ENCODE measurements at places on chromosomes 6 and 20.

- DNase-seq: no peak
Observed at GRCh38 chr6:6715465-6715864, 126.9 kb downstream of the LY86 start.

- DNase-seq: no peak
Observed at GRCh38 chr20:47795214-47795907, 10.1 kb upstream of the SULF2 start.

DNA sequence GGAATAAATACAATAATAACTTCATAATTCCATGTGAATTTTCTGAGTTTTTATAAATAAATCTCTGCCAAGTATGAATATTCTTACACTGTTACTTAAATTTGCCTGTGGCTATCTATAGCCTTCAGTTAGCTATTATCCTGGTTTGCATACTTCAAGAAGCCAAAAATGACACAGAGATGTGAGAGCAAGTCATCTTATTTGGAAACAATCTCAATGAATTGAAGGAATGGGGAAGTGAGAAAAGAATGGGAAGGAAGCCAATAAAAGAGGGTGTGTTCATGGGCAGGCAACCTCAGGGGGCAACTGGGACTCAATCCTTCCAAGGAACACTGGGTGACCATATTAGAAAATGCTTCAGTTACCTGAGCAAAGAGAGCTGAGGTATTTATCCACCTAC lies 9.9 kb downstream of the HAO1 start:
- DNase-seq: no peak

GRCh38 chr20:11869641-11870040 lies 48.1 kb upstream of the BTBD3 start:
- DNase-seq: no peak

DNA sequence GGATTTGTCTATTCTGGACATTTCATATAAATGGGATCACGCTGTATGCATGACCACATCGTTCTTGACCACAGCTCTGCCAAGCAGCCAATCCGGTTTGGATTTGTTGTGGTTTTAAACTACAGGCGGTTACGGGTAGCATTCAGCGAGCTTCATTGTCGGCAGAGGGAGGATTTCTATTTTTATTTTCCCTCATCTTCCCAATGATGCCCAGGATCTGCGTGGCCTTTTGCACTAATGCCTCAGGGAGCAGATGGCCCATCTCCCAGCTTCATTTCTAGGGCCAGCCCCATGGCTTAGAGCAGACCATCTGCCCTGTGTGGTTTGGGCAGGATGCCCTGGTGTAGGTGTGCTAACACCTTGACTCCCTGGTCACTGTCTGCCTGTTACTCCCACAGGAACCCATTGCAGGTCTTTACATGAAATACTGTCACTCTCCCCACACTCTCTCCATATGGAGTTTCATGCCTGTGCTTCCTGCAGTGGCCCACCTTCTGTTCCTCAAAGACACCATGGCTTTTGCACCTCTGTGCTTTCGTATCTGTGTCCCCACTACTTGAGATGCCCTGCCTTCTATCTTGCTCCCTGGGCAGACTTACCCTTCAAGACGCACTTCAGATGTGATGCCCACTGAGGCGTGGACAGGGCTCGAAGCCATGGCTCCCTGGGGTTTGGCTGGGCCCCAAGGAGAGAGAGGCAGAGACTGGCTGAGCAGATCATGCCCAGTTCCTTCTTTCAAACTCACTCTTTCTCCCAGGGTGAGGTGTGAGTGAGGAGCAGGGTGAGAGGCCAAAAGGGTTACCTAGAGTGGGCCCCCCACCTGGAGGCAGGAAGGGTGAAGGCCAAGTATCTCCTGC lies 26.0 kb downstream of the SDCBP2 start:
- DNase-seq: peak; percentile 27

- no peak for DNase-seq
Observed at GRCh38 chr6:80335121-80335531, 228.7 kb downstream of the BCKDHB start.

DNA sequence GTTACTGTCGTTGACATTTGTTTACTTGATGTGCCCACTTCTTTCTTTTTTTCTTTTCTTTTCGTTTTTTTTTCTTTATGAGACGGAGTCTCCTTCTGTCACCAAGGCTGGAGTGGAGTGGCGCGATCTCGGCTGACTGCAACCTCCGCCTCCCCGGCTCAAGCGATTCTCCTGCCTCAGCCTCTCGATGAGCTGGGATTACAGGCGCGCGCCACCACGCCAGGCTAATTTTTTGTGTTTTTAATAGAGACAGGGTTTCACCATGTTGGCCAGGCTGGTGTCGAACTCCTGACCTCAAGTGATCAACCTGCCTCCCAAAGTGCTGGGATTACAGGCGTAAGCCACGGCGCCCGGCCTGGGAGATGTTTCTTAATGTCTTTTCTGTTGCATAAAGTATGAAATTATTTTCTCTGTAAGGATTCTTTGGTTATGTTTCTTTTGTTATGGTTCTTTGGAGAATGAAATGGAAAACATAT lies 33.3 kb upstream of the PRSS16 start:
- peak; percentile 33 for DNase-seq

- peak; percentile 40 for DNase-seq
Observed at GRCh38 chr6:135390458-135390857, 107.1 kb downstream of the AHI1 start.

- DNase-seq: no peak
Observed at GRCh38 chr6:47629954-47630353, 68.4 kb upstream of the ADGRF4 start.

DNA sequence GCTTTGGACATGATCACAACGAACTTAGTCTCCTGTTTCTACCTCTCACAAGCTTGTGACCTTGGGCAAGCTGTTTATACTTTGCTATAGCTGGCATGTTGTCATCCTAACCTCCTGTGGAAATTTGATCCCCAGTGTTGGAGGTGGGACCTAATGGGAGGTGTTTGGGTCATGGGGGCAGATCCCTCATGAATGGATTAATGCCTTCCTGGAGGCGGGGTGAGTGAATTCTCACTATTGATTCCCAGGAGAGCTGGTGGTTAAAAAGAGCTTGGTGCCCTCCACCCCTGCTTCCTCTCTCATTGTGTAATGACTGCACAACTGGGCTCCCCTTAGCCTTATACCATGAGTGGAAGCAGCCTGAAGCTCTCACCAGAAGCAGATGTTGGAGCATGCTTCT lies 228.9 kb downstream of the HIVEP2 start:
- DNase-seq: no peak

DNA sequence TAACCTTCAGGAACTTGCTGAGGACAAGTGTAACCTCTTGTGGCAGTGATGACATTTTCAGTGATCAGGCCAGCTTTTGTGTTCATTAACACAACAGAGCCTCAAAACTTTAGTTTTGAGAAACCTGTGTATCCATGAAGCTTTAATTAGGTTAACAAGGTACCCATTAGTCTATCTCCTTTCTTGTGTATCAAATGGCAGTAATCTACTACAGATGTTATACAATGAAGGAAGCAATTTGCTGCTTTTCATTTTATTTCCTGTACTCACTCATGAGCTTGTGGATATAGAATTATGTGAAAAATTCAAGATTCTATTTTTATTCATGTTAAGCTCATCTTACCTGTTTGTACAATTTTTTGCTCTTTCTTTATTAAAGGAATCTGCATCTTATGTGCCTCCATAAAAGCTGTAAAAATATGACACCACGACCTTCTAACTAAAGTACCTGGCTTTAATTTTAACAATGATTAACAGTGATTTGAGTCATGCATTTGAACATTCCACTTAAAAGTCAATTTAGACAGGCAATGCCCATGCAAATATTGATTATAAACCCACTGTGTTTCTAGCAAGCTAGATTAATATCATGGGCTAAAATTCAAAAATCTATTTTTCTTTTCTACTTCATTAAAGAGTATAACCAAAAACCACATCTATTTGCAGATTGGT lies 897.3 kb downstream of the KIF16B start:
- no peak for DNase-seq

GRCh38 chr6:35142588-35143569 lies 1.7 kb upstream of the TCP11 start:
- DNase-seq: no peak

DNA sequence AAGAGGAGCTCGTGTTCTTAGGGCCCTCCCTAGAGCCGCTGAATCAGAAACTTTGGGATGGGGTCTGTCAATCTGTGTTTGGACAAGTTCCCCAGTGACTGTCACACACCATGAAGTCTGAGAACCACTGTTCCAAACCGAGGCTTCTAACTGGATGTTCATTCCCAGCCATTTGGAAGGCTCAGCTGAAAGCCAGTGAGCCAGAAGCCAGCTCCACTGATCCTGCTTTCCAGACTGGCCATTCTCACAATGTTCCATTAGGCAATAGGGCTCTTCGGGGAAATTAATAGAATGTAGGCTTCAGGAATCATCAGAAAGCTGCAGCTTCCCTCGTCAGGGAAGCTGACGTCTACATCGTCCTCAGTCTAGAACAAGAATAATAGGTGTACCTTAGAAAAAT lies 90.8 kb upstream of the QKI start:
- no peak for DNase-seq

DNA sequence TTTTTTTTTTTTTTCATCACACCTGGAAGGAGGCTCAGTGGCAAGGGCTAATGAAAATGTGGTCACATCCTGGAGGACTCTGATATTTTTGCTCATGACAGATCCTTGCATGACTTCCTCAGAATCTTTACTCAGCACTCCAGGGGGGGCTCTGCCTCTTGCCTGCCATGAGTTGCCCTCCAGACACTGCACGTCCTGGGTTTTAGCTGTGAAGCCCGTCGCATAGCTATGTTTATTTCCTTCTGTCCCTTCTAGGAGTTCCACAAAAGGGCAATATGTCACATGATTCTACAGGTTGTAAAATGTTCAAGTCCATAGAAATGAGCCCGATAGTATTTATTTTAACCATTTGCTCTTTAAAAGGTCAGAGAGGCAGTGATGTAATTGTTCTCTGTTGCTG lies 18.2 kb downstream of the MAS1 start:
- no peak for DNase-seq

DNA sequence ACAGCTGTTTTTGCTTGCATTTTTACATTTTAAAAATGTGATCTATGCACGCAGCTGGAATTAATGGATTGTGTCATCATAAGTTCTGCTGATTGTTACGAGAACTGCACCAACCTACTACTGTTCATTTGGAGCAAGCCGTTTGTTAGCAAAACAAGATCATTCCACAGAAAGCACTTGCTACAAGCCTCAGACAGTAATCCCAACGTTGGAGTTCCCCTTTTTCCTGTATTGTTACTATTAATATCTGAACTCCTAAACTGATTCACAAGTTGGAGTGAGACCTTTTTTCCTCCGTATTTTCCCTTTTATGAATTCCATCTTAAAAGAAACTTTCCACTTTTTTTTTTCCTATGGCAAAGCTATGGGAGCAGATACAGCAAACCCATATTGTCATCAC lies 3.5 kb downstream of the TENT5A start:
- no peak for DNase-seq

DNA sequence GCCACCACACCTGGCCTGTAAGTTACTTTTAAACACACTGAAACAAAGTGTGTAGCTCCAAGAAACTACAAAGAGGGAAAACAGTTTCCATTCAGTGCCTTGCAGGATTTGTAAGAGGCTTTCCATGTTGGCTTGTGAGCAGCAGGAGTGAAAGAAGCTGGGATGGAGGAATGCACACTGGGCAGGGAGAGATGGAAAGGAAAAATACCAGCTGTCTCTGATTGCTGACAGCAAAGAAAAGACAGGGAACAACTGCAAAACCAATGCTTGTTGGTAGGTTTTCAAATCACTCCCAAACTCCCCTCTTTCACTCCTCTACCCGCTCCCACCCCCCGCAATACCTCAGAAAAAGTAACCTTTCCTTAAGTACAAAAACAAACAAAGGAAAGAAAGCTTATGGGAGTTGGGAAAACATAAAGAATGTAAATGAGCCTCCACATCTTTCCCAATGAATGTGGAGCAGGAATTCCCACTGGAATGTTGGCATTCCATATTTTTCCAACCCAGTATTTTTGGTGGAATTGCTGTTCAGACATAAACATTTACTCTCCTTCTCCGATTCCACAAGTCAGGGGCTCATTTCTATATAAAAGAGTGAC lies 166.1 kb downstream of the THBS2 start:
- no peak for DNase-seq

- DNase-seq: no peak
Observed at GRCh38 chr20:60749804-60750602, 502.1 kb upstream of the CDH4 start.

DNA sequence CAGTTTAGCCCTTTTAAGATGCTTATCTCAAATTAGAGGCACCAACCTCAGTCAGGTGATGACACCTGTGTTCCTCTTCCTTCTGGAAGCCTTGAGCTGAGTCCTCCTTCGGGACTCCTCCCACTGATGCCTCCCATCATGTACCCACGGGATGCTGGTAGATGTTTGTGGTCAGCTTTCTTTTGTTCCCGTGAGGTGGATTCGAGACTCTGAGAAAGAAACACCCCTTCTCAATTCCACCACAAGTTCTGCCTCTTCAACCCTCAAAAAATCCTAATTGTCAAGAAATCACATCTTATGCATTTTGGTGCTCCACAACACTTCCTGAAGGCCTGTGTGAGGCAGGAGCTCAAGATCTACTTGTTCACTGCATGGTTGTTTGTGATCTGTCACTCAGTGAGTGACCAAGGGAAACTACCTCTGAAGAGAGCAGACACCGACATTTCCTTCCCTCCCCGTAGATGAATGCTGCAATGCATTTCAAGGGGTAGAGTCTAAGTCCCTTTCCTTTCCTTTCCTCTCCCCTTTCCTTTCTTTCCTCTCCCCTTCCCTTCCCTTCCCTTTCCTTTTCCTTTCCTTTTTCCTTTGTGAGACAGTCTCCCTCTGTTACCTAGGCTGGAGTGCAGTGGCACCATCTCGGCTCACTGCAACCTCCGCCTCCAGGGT lies 50.5 kb downstream of the PCNA start:
- DNase-seq: no peak

- DNase-seq: no peak
Observed at GRCh38 chr6:137693711-137694110, 173.3 kb upstream of the TNFAIP3 start.

GRCh38 chr6:53616450-53617357 lies 48.9 kb downstream of the KLHL31 start:
- no peak for DNase-seq

- peak; percentile 64 for DNase-seq
Observed at GRCh38 chr6:69917834-69918233, 51.5 kb downstream of the COL19A1 start.

DNA sequence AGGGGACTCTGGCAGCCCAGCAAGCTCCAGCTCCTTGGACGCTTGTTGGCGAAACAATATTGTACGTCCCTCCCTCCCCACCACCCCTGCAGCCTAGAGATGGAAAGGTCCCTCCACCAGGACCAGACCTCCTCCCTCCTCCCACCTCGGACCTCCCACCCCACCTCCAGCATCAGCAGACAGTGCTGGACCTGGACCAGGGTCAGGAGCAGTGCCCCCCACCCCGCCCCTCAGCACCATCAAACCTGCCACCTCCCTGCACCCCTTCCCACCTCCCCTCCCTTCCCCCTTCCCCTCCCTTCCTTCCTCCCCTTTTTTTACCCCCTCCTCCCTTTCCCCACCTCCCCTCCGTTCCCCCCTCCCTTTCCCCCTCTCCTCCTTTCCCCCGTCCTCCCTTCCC lies 98.4 kb downstream of the TAF4 start:
- no peak for DNase-seq

- peak; percentile 67 for DNase-seq
Observed at GRCh38 chr20:760751-761417, 7.4 kb downstream of the SLC52A3 start.

Data from activated CD4-positive, alpha-beta T cell treated with anti-CD3 and anti-CD28 coated beads, Interleukin-2, Interleukin-6, amounts not matched to agents 100 ng/mL and 50 ng/mL, durations not matched to agents 16 hours and 8 hours (primary cell).